CD8-positive, alpha-beta T cell (primary cell): ENCODE measurements at places on chromosomes 16 and 17.
A peak's percentile ranks its signal among the peaks of the same experiment; 100 is the strongest.

DNA sequence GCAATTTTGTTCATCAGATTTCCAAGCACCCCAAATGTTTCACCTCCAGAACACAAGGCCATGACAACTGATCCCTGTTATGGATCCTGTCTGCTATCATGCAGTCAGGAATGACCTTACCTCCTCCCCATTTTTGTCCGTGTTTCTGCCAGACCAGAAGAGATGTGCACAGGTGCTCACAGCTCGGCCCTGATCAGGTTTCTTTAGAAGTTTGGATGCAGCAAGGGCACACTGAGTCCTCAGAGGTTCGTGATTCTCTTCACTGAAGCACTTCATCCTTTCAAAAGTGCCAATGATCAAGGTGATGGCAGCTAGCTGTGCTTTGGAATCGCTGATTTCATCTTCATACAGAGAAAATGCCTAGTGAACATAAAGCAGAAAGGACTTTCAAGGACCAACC, 26.9 kb downstream of the VPS35 start:
- DNase-seq: no peak

- no peak for DNase-seq
Observed at GRCh38 chr17:13086142-13086769, 68.4 kb upstream of the ELAC2 start.

DNA sequence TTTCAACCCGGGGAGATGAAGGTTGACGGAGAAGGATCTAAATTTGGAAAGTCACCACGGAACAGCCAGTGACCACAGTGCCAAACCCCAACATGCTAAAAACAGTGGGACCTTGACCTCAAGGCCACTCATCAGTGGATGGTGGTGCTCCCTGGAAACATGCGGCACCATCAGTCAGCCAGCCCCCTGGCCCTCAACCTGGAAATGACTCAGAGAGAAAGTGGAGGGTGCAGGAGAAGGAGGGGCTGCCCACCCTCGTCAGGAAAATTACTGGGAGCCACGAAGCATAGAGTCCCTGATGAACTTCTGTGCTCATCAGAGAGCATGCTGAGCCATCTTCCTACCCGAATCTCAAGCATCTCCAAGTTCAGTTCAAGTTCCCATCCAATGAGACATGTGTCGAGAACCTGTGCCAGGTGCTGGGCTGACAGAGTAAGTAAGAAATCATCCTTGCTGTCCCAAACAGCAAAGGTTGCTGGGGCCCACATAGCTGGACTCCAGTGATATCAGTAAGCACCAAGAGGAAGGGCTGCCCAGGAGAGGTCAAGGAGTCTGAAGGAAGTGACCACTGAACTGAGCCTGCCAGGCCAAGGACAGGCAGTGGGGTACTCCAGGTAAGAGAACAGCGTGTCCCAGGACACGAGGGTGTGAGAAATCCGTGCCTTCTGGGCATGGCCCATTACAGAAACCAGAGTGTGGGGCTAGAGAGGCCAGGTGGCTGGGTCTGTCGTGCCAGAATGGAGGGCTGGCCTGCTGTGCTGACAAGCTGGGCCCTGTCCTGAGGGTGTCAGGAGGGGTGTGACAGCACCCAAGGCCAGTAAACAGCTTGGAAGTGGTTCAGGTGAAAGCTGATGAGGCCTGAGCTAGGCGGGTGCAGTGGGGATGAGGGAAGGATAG, 5.2 kb downstream of the PECAM1 start:
- DNase-seq: peak; percentile 36

DNA sequence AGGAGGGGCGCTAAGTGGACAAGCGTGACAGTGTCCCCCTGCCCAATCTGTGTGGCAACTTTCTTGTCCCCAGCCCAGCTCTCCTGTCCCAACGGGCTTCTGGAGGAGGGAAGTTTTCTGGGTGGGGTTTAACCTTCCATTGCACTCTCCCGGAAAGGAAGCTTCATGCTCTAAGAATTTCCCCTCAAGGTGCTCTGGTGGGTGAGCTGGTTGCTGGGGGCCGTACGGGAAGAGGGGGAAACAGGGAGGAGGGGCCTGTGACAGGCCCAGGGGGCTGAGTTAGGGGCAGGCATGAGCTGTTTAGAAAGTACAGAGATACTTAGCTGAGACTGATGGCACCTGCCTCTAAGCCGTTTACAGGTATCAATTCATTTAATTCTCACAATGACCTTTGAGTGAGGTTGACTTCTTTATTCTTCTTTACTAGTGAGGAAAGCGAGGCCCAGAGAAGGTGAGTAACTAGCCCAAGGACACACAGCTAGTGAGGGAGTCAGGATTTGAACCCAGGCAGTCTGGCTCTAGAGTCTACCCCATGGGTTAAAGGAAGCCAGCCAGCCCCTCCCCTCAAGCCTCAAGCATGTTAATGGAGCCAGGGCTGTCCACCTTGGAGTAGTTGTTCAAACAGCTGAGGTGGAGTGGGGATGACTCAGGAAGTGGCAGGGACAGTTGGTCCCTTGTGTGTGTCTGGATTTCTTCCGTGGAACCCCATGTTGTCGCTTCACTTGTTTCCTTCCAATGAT, 18.9 kb downstream of the ADGRG1 start:
- DNase-seq: no peak

GRCh38 chr17:63961355-63962212, 11.1 kb downstream of the SCN4A start:
- DNase-seq: peak; percentile 55

GRCh38 chr17:44071772-44072171, 1.2 kb downstream of the G6PC3 start:
- no peak for DNase-seq

DNA sequence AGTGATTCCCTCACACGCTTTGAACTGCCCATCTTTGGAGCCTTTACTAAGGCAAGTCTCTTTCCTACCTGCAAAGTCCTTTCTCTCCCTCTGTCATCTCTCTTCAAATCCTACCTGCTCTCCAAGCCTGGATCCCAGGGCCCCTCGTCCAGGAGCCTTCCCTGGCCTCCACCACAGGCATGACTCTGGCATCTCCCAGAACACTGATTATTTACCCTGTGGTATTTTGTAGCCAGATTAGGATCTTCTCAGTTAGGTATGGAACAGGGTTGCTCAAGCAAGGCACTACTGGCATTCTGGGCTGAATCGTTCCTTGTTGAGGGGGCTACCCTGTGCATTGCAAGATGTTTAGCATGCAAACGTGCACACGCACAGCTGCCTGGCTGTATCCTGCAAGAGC, 31.9 kb upstream of the POLR3E start:
- no peak for DNase-seq

GRCh38 chr16:4874666-4875065, 27.4 kb downstream of the UBN1 start:
- no peak for DNase-seq

GRCh38 chr17:57810721-57811637, 38.9 kb downstream of the MRPS23 start:
- no peak for DNase-seq

DNA sequence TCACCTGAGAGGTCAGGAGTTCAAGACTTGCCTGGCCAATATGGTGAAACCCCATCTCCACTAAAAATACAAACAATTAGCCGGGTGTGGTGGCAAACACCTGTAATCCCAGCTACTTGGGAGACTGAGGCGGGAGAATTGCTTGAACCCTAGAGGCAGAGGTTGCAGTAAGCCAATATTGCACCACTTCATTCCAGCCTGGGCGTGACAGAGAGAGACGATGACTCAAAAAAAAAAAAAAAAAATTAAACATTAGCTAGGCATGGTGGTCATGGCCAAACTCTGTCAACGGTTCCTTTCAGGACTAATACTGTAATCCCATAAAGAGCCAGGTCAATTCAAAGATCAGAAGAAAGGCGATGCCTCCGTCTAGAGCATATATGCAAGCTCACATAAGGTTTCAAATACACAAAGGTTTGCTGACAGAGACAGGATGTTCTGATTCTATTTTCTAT, 2.4 kb downstream of the RNF157 start:
- no peak for DNase-seq

DNA sequence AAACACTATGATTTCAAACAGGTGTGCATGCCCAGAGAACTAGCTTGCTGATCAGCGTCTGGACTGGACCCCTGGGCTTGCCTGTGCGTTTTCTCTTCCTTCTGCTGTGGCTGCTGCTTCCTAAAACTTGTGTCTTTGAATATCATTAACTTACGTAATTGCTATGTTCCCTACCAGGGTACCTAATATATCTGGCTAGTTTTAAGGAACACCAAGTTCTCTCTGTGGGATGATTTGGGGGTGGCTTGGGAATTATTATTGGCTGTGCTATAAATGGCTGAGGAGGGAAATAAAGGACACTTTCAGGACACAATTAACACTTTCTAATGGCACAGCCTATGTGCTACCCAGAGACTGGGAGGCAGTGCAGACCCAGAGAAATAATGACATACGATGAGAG, 606.0 kb upstream of the RBFOX1 start:
- DNase-seq: no peak

GRCh38 chr16:66486773-66487579, 59.9 kb downstream of the BEAN1 start:
- DNase-seq: no peak
